ENCODE measurements at places on chromosomes 6 and 20.

DNA sequence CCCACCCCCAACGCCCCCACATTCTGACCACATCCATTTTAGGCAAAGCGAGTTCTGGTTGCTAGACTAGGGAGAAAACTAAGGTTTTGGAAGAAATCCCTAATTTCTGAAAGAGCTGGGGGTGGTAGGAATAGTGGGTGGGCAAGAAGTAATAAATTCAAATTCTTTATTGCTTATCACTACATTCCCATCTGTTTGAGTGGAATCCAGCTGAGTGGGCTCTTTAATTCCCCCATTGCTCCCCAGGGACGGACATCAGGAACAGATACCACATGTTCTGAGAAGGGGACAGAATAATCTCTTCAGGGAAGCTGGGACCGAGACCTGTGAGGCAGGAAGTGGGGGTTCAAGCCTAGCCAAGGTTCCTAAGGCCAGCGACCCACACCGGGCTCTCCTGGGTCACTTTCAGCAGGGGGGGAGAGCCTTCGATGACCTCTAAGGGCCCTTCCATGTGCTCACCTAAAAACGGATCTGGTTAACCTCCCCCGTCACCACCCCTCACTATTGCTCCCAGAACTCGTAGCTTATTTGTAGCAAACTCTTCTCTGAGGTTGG, 42.3 kb upstream of the MRPS10 start:
- DNase-seq = no peak

GRCh38 chr6:138446821-138447220, 42.8 kb downstream of the HEBP2 start:
- no peak for DNase-seq

- no peak for DNase-seq
Measured at GRCh38 chr6:76633259-76633658, 560.8 kb upstream of the IMPG1 start.

GRCh38 chr20:32165836-32166545, 41.6 kb downstream of the PLAGL2 start:
- no peak for DNase-seq

GRCh38 chr6:56401477-56402070, 154.2 kb upstream of the COL21A1 start:
- DNase-seq = no peak

DNA sequence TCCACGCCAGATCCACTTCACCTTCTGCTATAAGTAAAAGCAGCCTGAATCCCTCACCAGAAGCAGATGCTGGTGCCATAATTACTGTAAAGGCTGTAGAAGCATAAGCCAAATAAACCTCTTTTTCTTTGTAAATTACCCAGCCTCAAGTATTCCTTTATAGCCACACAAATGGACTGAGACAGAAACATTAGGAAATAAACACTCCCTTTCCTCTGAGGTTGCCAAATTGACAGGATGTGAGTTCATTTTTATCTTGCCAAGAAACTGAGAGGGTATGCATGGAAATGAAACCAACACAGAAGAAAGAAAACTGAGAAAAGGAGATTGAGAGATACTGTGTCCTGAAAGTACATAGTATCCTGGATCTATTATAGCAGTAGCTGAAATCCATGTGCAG, 481.2 kb downstream of the HAO1 start:
- no peak for DNase-seq

GRCh38 chr6:135087803-135088202, 33.2 kb upstream of the HBS1L start:
- DNase-seq = no peak

DNA sequence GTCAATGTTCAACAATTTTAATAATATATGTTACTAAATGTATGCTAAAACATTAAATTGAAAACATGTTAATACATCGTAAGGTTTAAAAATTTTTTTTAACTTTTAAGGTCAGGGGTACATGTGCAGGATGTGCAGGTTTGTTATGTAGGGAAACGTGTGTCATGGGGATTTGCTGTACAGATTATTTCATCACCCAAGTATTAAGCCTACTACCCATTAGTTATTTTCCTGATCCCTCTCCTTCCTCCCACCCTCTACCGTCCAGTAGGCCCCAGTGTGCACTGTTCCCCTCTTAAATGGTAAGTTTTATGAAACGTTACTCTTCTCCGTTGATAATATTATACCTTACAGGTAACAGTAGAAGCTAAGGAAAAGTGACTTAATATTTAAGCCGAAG, 15.8 kb downstream of the PDE7B start:
- no peak for DNase-seq

DNA sequence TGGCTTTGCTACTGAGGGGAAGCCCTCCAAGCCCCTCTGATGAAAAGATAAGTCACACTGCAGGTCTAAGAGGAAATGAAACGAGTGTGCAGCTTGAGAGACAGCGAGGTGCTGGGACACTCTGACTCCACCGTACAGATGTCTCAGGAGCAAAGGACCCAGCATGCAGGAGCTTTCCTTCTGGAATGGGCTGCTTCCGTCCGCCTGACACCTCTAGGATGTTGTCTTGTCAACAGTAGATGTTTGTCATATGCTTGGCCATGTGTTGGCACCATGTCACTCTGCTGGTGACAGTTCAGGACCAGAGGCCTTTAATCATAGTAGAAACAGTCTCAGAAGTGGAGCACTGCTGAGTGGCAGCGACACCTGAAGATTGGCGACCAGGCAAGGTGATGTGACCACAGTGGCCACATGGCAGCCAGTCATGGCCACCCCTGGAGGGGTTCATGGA, 46.7 kb downstream of the SLC24A3 start:
- DNase-seq = no peak

GRCh38 chr6:83960664-83961063, 72.9 kb upstream of the MRAP2 start:
- DNase-seq = no peak

GRCh38 chr6:148779142-148779562, 32.3 kb downstream of the UST start:
- no peak for DNase-seq

DNA sequence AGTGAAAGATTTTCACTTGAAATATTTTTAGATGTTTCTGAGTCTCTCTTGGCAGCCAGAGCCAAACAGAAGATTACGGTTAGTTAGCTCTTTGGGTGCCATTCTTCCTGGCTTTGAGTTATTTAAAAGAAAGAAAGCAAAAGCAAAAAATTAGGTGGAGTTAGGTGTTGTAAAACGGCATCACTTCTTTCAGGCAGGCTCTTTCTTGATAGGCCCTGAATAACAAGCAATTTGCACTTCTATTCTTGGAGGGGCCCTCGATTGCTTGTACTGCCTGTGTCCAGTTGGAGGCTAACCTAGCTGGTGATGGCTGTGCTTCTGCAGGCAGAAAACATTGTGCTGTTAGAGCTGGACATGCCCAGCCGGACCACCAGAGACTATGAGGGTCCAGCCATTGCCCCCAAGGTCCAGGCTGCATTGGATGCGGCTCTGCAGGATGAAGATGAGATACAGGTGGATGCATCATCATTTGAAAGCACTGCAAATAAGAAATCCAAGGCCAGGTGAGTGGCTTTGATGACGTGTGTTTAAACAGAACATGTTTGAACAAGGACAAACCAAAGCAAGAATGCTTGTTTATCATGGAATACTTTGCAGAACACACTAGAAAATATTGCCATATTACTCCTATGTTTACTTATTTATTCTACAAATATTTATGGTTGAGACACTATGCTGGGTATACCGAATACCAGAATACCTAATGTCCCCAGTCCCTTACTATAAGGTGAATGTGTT, 28.1 kb upstream of the ASXL1 start:
- no peak for DNase-seq

GRCh38 chr6:142249266-142249665, 52.5 kb upstream of the ADGRG6 start:
- DNase-seq = no peak

DNA sequence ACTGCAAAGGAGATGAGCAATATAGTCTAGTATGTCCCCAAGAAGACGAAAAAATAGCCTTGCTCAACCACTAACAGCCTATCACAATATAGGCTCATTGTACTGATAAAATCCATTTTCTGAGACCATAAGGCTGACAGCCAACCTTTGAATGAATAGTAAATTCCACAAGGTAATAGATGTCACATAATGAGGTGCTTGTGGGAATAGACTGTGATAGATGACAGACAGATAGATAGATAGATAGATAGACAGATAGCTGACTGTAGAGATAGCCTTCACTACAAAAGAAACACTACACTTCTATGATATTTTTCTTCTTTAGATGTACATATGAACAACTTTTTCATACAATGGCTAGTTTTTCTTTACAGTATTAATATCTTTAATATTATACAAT, 760.3 kb upstream of the NRSN1 start:
- no peak for DNase-seq

DNA sequence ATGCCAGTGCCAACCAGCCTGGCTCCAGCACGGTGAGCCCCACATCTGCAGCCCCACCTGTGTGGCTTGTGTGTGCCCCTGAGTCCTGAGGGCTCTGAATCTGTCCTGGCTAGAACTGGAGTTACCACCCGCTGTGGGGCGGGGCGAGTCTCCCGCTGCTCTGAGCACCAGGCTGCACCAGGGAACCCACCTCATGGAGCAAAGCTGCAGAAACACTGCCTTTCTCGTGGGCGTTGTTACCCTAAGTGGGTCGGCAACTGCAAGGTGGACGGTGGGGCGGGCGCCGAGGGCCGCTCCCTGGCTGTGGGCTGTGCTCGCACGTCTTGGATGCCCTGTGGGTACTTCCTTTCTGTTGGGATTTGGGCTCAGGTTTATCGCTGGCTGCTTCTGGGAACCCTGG, 12.7 kb upstream of the ZBTB46 start:
- no peak for DNase-seq

- no peak for DNase-seq
Measured at GRCh38 chr20:16302818-16303217, 270.4 kb downstream of the KIF16B start.

GRCh38 chr6:39865011-39865888, 69.0 kb downstream of the MOCS1 start:
- peak; percentile 44 for DNase-seq

DNA sequence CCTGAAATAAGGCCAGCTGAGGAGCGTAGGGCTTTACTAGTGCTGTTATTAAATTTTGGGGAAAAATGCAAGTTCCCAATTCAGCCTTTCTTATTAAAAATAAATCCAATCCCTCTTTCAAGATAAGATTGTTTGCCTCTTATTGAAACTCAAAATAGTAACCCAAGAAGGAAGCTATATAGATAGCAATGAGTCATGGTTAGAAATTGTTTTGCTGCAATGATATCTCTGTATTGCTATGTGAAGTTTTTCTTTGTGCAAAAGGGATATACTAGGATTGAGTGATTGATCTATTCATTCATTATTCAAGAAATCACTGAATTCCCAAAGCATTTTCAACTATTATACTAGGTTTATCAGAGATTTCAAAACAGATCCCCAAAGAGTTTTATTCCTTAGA, 93.0 kb upstream of the HDAC2 start:
- DNase-seq = no peak

DNA sequence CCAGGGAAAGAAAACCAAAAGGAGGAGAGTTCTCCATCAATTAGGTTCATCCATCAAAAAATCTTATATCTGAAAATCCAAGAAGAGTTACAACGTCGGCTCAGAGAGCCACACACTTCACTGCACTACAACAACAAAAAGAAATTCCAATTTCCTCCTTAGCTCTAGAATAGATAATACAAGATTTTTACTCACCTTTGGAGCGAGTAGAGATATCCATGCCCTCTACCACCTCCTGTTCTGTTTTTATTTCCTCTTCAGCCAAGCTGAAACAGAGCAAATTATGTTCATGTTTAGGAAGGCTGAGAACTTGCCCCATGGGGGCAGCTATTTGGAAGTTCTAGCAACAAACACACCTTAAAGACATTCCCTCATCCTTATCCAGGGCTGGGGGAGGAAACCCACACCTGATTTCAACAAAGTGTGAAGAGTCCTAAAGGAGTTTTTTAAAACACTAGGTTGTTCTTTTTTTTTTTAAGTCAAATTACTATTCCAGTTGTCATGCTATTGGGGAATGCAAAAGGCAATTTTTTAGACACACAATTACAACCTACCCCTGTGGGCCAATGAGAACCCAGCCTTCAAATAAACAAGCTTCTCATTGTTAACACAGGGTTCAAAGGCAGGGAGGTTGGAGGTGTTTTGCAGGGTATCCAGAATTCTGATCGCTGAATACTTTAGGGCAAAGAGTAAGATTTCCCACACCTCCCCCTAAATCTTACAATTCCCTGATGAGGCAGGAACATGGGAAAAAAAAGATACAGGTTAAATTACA, 8.7 kb downstream of the ZMYND8 start:
- no peak for DNase-seq

GRCh38 chr20:2585811-2586210, 49.4 kb downstream of the TMC2 start:
- DNase-seq = no peak

- DNase-seq = no peak
Measured at GRCh38 chr20:46984405-46984804, 89.8 kb downstream of the EYA2 start.

- DNase-seq = peak; percentile 61
Measured at GRCh38 chr20:62795023-62795761, 1.1 kb upstream of the MRGBP start.
